ENCODE measurements at places on chromosomes 5 and 9. TPM values are rescaled to one million over a fixed set of nuclear protein-coding genes. Genes with fewer than 3 reads are reported as not detected.

DNA sequence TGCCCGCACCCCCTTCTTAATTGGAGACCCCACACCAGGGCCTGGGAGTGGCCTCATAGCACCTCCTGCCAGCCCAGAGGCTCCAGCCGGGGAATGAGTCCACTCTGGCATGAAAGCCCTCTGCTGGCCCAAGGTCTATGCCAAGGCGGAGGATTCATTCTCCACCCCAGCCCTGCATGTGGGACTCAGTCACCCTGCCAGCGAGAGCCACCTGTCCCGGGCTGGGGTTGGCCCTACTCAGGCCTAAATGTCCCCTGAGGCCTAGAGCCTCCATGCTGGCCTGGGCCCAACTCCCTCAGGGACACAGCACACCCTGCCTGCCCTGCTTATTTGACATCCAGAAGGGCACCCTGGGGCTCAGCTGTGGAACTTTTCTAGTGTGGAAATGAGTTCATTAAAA, 1.0 kb upstream of the RAPGEF1 start:
- 0 out of 2 replicates have a peak, but pooled peaks cover 3% of the 10 kb centered on the region for H3K36me3 ChIP-seq
- no peaks in the 10 kb centered on the region for H3K27me3 ChIP-seq
- H3K4me1 ChIP-seq: peaks cover 9% of the 10 kb centered on the region

- DNase-seq: peak; percentile 55
- peaks cover 11% of the 10 kb centered on the region for H3K4me1 ChIP-seq
- peak overlapping the region; percentile 98 for H3K27ac ChIP-seq
- H3K4me3 ChIP-seq: peak overlapping the region; percentile 60
- H3K36me3 ChIP-seq: peaks cover 44% of the 10 kb centered on the region
Measured at GRCh38 chr5:137752905-137753690, 1.1 kb downstream of the HNRNPA0 start.

DNA sequence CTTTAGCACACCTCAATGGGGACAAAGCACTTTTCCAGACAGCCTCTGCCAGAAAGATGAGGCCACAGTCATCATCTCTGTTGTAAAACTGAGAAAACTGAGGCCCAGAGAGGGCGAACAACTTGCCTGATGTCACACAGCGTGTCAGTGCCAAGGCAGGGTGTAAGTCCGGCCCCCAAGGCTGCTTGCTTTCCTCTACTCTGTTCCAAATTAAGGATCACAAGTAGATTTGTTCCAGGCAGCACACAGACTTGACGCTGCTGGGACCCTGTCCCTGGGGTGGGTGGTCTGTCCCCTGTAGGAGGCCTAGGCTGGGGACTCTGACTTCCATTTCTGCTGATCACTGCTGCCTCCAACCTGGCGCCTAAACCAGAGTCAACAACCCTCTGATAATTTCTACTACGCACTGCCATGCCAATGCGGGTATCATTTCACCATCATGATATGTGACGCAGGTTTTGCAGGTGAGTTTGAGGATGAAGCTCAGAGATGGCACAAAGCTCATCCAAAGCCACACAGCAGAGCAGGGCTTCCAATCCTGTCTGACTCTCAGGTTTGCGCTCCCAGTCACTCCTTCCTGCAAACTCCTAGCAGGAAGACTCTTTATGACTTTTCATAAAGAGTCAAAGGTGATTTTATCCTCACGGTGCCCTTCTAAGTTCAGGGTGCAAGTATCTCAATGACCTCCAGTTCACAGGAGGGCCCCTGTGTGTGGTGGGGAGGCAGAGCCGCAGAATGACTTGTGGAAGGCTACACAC, 13.5 kb upstream of the RALGDS start:
- H3K4me1 ChIP-seq: peaks cover 40% of the 10 kb centered on the region
- H3K27ac ChIP-seq: peak overlapping the region; percentile 93
- H3K36me3 ChIP-seq: no peaks in the 10 kb centered on the region
- no peaks in the 10 kb centered on the region for H3K27me3 ChIP-seq

- H3K36me3 ChIP-seq: no peaks in the 10 kb centered on the region
- H3K27me3 ChIP-seq: 0 out of 2 replicates have a peak, but pooled peaks cover 3% of the 10 kb centered on the region
Measured at GRCh38 chr5:144028636-144029035, 141.8 kb downstream of the YIPF5 start.

DNA sequence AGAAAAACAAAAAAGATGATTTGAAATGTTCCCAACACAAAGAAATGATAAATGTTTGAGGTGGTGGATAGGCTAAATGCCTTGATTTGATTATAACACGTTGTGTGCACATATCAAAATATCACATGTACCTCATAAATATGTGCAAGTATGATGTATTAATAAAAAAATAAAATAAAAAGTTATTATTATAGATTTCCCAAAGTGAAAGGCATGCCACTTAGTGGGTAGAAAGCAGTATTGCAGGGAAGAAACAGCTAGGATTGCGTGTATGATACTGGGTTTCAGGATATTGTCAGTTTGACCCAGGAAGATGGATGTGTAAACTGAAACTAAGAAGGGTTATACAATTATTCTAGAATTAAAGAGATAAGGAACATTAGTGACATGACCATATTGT, 3.6 kb upstream of the TMEM38B start:
- H3K4me1 ChIP-seq: peaks cover 17% of the 10 kb centered on the region
- no peak overlapping the region for H3K27ac ChIP-seq
- peaks cover 6% of the 10 kb centered on the region for H3K36me3 ChIP-seq
- peaks cover 17% of the 10 kb centered on the region for H3K27me3 ChIP-seq
- DNase-seq: no peak

GRCh38 chr5:123176224-123176937, 87.3 kb downstream of the PRDM6 start:
- H3K36me3 ChIP-seq: peaks cover 3% of the 10 kb centered on the region
- no peaks in the 10 kb centered on the region for H3K27me3 ChIP-seq
- H3K4me1 ChIP-seq: 0 out of 2 replicates have a peak, but pooled peaks cover 3% of the 10 kb centered on the region
- DNase-seq: peak; percentile 15
- H3K4me3 ChIP-seq: no peak overlapping the region
- no peak overlapping the region for H3K27ac ChIP-seq

DNA sequence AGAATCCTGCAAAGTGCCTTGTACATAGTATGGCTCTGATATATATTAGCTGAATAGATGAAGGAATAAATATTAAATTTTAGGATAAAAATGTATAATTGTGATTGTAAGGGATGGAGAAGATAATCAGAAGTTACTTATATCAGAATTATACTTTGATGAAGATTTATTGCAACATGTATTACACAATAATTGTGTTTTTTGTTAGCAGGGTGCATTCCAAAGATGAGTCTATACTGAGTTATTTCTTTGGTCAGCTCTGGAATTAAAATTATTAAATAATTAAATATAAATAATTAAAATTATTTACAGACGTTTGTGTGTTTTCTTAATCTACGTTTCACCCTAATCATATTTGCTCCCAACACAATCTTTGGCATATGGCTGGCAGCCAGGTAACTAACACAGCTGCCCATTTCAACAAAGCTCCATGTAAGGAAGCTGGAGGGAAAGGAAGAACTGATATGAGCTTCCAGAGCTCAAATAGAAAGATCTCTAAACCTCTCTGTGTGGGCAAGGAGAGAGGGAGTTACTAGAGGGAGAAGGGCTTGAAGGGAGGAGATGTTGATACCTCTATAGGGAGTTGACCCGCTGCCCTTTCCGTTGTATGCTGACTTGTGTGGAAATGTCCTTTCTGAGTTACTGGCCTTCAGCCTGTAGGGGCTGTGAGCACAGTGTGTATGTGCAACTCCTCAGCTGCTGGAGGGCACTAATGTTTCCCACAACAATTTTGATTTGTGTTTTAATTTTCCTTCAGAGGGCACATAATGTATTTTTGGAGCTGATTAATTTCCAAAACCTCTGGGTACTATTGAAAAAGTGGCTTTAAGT, 403.4 kb downstream of the MAN2A1 start:
- no peak for DNase-seq
- H3K4me1 ChIP-seq: no peaks in the 10 kb centered on the region
- H3K27ac ChIP-seq: no peak overlapping the region
- H3K27me3 ChIP-seq: no peaks in the 10 kb centered on the region
- no peak overlapping the region for H3K4me3 ChIP-seq

- DNase-seq: no peak
- no peaks in the 10 kb centered on the region for H3K36me3 ChIP-seq
- no peak overlapping the region for H3K4me3 ChIP-seq
- no peaks in the 10 kb centered on the region for H3K27me3 ChIP-seq
Measured at GRCh38 chr5:137504916-137505315, 5.8 kb upstream of the SPOCK1 start.

- H3K4me3 ChIP-seq: no peak overlapping the region
- no peaks in the 10 kb centered on the region for H3K36me3 ChIP-seq
- H3K4me1 ChIP-seq: no peaks in the 10 kb centered on the region
- no peak overlapping the region for H3K27ac ChIP-seq
Measured at GRCh38 chr5:44454002-44454401, 64.8 kb upstream of the FGF10 start.

DNA sequence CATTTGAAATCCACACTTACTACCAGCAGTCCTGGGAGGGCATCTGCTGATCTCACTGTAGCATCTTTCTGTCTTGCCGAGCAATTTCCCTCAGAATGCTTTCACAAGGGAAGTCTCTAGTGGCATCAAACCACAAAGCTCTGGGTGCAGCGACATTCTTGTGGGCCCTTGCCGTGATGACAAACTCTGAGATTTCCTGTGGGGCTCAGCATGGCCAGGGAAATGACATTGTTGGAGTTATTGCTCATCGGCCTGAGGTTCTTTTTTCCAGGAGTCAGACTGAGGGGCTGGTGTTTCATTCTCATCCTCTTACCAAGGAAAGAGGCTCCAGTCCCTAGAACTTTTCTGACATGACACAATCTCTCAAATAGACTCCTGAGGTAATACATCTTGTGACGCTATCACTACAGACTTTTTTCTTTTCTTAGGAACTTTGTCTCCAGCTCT, 51.4 kb downstream of the PFDN1 start:
- peaks cover 74% of the 10 kb centered on the region for H3K4me1 ChIP-seq
- DNase-seq: peak; percentile 98
- H3K4me3 ChIP-seq: no peak overlapping the region
- peaks cover 18% of the 10 kb centered on the region for H3K36me3 ChIP-seq

GRCh38 chr9:91426123-91426745, 2.6 kb upstream of the NFIL3 start:
- H3K36me3 ChIP-seq: peaks cover 3% of the 10 kb centered on the region
- no peaks in the 10 kb centered on the region for H3K27me3 ChIP-seq
- H3K4me1 ChIP-seq: peaks cover 21% of the 10 kb centered on the region
- DNase-seq: no peak

- no peak overlapping the region for H3K4me3 ChIP-seq
- H3K36me3 ChIP-seq: no peaks in the 10 kb centered on the region
- H3K27ac ChIP-seq: no peak overlapping the region
- H3K4me1 ChIP-seq: 0 out of 2 replicates have a peak, but pooled peaks cover 4% of the 10 kb centered on the region
- H3K27me3 ChIP-seq: no peaks in the 10 kb centered on the region
Measured at GRCh38 chr5:96961053-96961452, 25.2 kb downstream of the LNPEP start.

GRCh38 chr5:151021746-151022145, 1.4 kb downstream of the GPX3 start:
- peaks cover 15% of the 10 kb centered on the region for H3K36me3 ChIP-seq
- H3K4me3 ChIP-seq: no peak overlapping the region
- DNase-seq: no peak
- H3K27ac ChIP-seq: no peak overlapping the region

DNA sequence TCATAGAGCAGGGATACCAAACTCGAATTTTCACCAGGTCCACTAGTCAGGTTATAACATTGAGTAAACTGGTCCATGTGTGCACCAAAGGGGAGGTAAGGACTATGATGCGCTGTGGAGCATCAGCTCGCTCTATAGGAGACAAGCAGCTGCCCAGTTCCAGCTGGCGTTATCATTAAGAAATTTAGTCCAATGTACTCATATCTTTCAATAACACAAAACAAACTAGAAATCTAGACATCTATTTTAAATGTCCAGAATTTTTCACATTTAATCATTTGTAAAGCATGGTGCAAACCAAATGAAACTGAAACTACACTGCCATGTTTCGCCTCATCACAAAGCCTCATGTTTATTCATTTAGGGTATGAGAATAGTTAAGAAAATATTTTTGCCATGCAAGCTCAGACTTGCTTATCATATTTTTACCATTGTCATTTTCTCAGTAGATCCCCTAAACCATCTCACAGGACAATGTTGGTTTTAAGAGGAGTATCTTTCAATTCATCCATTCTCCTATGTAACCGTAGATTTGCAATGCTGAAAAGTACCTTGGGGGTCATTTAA, 50.9 kb downstream of the ZNF474 start:
- peak overlapping the region; percentile 79 for H3K27ac ChIP-seq
- H3K4me3 ChIP-seq: no peak overlapping the region
- no peak for DNase-seq
- peaks cover 45% of the 10 kb centered on the region for H3K4me1 ChIP-seq
- H3K27me3 ChIP-seq: no peaks in the 10 kb centered on the region
- no peaks in the 10 kb centered on the region for H3K36me3 ChIP-seq

DNA sequence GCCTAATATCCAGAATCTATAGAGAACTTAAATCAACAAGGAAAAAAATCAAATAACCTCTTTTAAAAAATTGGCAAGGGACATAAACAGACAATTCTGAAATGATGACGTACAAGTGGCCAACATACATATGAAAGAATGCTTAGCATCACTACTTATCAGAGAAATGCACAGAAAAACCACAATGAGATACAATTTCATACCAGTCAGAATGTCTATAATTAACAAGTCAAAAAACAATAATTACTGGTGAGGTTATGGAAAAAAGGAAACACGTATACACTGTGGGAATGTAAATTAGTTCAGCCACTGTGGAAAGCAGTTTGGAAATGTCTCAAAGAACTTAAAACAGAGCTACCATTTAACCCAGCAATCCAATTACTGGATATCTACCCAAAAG, 1192.0 kb downstream of the CDH12 start:
- no peak overlapping the region for H3K27ac ChIP-seq
- no peak for DNase-seq

GRCh38 chr5:116668390-116668789, 93.8 kb upstream of the SEMA6A start:
- H3K4me1 ChIP-seq: no peaks in the 10 kb centered on the region
- DNase-seq: no peak
- no peak overlapping the region for H3K4me3 ChIP-seq
- no peaks in the 10 kb centered on the region for H3K27me3 ChIP-seq
- H3K27ac ChIP-seq: no peak overlapping the region
- no peaks in the 10 kb centered on the region for H3K36me3 ChIP-seq

GRCh38 chr5:108672639-108673038, 75.1 kb upstream of the FER start:
- no peak overlapping the region for H3K4me3 ChIP-seq
- H3K27ac ChIP-seq: no peak overlapping the region
- no peaks in the 10 kb centered on the region for H3K27me3 ChIP-seq
- H3K4me1 ChIP-seq: no peaks in the 10 kb centered on the region
- H3K36me3 ChIP-seq: no peaks in the 10 kb centered on the region

GRCh38 chr5:84260939-84261338, 123.7 kb downstream of the EDIL3 start:
- no peak for DNase-seq
- no peaks in the 10 kb centered on the region for H3K27me3 ChIP-seq
- H3K4me1 ChIP-seq: no peaks in the 10 kb centered on the region
- peaks cover 10% of the 10 kb centered on the region for H3K36me3 ChIP-seq
- H3K27ac ChIP-seq: no peak overlapping the region

The FOXD4 gene
- total RNA-seq: 0.24 TPM

The NUTM2F gene
- total RNA-seq: not detected

The SAP30L gene
- total RNA-seq: 24.5 TPM

The MAMDC2 gene
- not detected for total RNA-seq

The POLR3G gene
- total RNA-seq: 2.5 TPM

The ASPN gene
- not detected for total RNA-seq

The SLC34A1 gene
- total RNA-seq: not detected

The SH2D3C gene
- total RNA-seq: not detected

The PCDHB14 gene
- total RNA-seq: 18.6 TPM

The PCDHGA8 gene
- 0.32 TPM for total RNA-seq

The CNTNAP3 gene
- not detected for total RNA-seq

The LCN9 gene
- not detected for total RNA-seq

The LMAN2 gene
- total RNA-seq: 397 TPM
